Vagina (tissue), 2 donors: ENCODE measurements at places on chromosomes 4 and X. TPM values are rescaled to one million over a fixed set of nuclear protein-coding genes. Genes with fewer than 3 reads are reported as not detected.
A peak's percentile ranks its signal among the peaks of the same experiment; 100 is the strongest.

The ZMAT1 gene
- 8.3 TPM for total RNA-seq

GRCh38 chr4:38366456-38366855, 297.5 kb upstream of the KLF3 start:
- H3K27me3 ChIP-seq, result no peaks in the 10 kb centered on the region
- no peak overlapping the region for H3K4me3 ChIP-seq
- H3K36me3 ChIP-seq, result no peaks in the 10 kb centered on the region
- peak overlapping the region; percentile 20 for H3K27ac ChIP-seq

- no peaks in the 10 kb centered on the region for H3K36me3 ChIP-seq
- no peak overlapping the region for H3K27ac ChIP-seq
- H3K4me3 ChIP-seq, result no peak overlapping the region
- DNase-seq, result no peak
- no peaks in the 10 kb centered on the region for H3K4me1 ChIP-seq
These were observed 1242.8 kb upstream of the DIAPH2 start for GRCh38 chrX:95441836-95442235.

The TEX11 gene
- not detected for total RNA-seq

DNA sequence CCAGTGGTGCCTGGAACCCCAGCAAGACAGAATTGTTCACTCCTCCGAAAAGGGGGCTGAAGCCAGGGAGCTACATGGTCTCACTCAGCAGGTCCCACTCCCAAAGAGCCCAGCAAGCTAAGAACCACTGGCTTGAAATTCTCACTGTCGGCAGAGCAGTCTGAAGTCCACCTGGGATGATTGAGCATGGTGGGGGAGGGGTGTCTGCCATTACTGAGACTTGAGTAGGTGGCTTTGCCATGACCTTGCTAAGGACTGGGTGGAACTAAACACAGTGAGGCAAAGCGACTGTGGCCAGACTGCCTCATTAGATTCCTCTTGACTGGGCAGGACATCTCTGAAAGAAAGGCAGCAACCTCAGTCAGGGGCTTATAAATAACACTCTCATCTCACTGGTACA, 122.6 kb upstream of the ZC4H2 start:
- no peak overlapping the region for H3K4me3 ChIP-seq
- no peaks in the 10 kb centered on the region for H3K4me1 ChIP-seq
- no peaks in the 10 kb centered on the region for H3K27me3 ChIP-seq
- H3K27ac ChIP-seq, result no peak overlapping the region
- H3K36me3 ChIP-seq, result no peaks in the 10 kb centered on the region
- no peak for DNase-seq

- no peak overlapping the region for H3K27ac ChIP-seq
- DNase-seq, result no peak
- H3K36me3 ChIP-seq, result peaks cover 67% of the 10 kb centered on the region
- H3K4me3 ChIP-seq, result no peak overlapping the region
- no peaks in the 10 kb centered on the region for H3K4me1 ChIP-seq
- H3K27me3 ChIP-seq, result no peaks in the 10 kb centered on the region
These were observed 41.3 kb downstream of the TRAPPC11 start for GRCh38 chr4:183700407-183700806.

DNA sequence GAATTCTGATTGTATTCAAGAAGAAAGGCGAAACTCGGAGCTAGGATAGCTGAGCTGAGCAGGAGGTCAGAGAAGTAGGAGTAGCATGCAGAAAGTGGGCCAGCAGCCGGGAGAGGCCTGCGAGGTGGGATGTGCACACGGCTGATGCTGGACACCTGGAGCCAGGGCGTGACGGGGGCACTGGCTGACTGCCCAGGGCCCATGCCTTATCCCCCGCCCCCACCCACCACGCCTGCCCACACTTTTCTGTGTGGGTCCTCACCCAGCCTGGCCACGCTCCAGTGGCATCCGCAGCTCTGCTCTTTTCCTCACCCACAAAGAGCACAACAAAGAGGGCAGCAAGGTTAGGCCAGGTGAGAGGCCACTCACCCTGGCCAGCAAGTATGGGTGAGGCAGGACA, 30.0 kb upstream of the IRF2 start:
- no peaks in the 10 kb centered on the region for H3K36me3 ChIP-seq
- H3K4me3 ChIP-seq, result no peak overlapping the region
- H3K27me3 ChIP-seq, result no peaks in the 10 kb centered on the region
- no peak for DNase-seq
- peaks cover 15% of the 10 kb centered on the region for H3K4me1 ChIP-seq

DNA sequence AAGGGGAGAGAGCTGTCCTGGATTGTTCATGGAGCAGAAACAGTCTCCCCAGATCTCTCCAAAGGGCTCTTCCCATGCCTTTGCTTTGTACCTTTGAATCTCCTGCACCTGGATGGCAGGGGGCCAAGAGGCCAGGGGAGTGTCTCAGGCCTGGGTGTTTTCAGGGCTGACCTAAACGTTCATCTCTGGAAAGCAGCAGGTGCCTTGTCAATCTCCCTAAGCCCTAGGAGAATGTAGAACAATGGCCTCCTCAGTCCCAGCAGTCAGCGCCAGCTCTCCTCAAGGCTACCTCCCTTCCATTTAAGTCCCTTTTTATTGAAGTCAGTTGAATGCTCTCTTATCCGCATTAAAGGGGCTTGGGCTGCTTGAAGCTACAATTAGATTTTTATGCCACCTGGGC, 31.2 kb upstream of the NSUN7 start:
- no peak for DNase-seq
- H3K36me3 ChIP-seq, result no peaks in the 10 kb centered on the region
- no peak overlapping the region for H3K27ac ChIP-seq
- no peak overlapping the region for H3K4me3 ChIP-seq
- no peaks in the 10 kb centered on the region for H3K27me3 ChIP-seq

- H3K27me3 ChIP-seq, result no peaks in the 10 kb centered on the region
- H3K36me3 ChIP-seq, result no peaks in the 10 kb centered on the region
- no peak for DNase-seq
- no peak overlapping the region for H3K4me3 ChIP-seq
- H3K4me1 ChIP-seq, result no peaks in the 10 kb centered on the region
These were observed 800.4 kb upstream of the AGA start for GRCh38 chr4:178242655-178243054.

GRCh38 chr4:102449751-102450352, 51.3 kb upstream of the NFKB1 start:
- no peaks in the 10 kb centered on the region for H3K4me1 ChIP-seq
- no peak overlapping the region for H3K4me3 ChIP-seq
- no peak for DNase-seq
- H3K27me3 ChIP-seq, result no peaks in the 10 kb centered on the region
- no peaks in the 10 kb centered on the region for H3K36me3 ChIP-seq

The CD99L2 gene
- 23.8 TPM for total RNA-seq

GRCh38 chr4:171378323-171378722, 434.9 kb upstream of the GALNTL6 start:
- no peaks in the 10 kb centered on the region for H3K27me3 ChIP-seq
- no peaks in the 10 kb centered on the region for H3K36me3 ChIP-seq

The NUDT10 gene
- total RNA-seq, result 15.5 TPM
